HT-29 (cell line): ENCODE measurements at places on chromosomes 3 and 15. TPM values are rescaled to one million over a fixed set of nuclear protein-coding genes. Genes with fewer than 3 reads are reported as not detected.

DNA sequence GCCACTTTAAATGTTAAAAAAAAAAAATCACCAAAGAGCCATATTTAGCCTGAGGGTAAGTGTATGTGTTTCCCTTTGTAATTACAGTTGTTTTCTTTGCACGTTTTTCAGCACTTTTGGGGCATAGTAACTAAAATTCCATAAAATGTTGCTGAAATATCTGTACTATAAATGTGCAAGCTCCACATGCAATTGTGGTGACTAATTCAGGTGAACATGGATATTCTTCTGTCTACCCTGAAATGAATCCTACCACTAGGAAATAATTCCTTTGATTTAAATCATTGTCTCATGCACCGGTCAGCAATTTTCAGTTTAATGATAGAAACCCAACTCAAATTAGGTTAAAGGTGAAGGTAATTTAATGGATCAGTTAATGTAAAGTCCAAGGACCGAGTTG lies 13.1 kb upstream of the TFG start:
- no peak for DNase-seq

- DNase-seq, result peak; percentile 42
Observed at GRCh38 chr3:181103605-181104004, 114.1 kb upstream of the DNAJC19 start.

DNA sequence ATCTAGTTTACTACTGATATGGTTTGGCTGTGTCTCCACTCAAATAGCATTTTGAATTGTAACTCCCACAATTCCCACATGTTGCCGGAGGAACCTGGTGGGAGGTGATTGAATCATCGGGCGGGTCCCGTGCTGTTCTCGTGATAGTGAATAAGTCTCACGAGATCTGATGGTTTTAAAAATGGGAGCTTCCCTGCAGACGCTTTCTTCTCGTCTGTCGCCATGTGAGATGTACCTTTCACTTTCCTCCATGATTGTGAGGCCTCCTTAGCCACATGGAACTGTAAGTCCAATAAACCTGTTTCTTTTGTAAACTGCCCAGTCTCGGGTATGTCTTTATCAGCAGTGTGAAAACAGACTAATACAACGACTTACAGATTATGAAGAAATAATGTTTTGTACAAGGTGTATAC lies 35.6 kb upstream of the PYDC2 start:
- DNase-seq, result no peak

GRCh38 chr3:60855250-60855649 lies 396.0 kb downstream of the FHIT start:
- DNase-seq, result no peak

ZFYVE19 gene
- 66.0 and 68.6 TPM in 2 replicates for total RNA-seq
